ENCODE measurements at places on chromosomes 11 and 22.

DNA sequence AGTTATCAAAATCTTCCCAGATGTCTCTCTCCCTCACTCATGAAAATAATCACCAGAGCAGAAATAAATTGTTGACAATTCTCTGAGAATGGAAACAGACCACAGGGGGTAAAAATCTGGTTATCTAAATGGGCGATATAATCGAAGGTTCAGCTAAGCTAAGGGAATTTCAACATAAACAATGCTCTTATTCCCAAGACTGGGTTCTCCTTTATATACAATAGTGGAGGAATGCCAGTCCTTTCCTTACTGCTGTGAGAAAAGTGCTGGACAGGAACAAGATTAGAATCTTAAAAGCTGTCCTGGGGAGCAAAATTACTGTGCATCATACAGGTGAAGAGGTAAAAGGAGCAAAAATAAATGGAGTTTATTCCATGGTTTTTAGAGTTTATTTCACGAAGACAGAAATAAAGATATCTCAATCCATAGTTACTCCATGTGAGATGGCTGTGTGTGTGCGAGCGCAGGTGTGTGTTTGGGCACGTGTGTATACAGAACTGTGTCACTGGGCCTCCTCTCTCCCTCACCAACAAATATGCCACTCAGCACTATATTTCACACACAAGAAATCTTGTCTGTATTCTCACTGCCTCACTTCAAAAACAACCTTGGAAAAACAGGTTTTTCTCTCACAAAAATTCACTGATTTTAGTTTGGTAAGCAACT lies 385.6 kb downstream of the DCDC1 start:
- DNase-seq: no peak

DNA sequence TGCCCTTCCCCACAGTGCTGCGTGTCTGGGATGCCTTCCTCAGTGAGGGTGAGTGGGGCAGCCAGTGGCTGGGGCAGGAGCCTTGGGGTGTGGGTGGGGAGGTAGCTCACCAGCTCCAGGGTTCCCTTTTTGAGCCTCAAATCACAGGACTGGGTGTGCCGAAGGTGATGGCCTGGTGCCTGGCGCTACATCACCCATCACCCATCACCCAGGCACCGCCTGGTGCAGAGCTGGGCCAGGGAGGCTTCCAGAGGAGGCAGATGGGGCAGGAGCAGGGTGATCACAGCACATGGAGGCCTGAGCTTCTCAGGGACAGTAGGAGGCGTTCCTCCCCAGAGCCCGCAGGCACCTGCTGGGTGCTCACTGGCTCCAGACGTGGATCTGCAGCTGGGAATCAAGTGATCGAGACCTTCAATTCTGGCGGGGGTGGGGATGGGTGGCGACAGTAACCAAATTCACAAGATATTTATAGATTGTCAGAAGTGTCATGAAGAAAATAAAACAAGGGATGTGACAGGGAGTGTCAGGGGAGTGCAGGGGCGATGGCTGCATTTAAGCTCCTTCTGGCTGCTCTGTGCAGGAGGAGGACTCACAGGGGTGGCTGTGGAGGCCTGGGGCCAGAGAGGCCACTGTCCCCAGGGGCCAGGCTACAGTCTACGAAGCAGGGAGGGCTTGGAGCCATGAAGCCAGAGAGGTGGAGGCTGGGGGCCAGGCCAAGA lies 3.2 kb downstream of the TBC1D10C start:
- DNase-seq: no peak

GRCh38 chr22:23781065-23781464 lies 5.7 kb upstream of the SMARCB1 start:
- no peak for DNase-seq

- DNase-seq: no peak
Observed at GRCh38 chr22:31891366-31892079, 52.8 kb upstream of the YWHAH start.

- DNase-seq: no peak
Observed at GRCh38 chr22:50563413-50564160, 868 bp upstream of the SYCE3 start.

DNA sequence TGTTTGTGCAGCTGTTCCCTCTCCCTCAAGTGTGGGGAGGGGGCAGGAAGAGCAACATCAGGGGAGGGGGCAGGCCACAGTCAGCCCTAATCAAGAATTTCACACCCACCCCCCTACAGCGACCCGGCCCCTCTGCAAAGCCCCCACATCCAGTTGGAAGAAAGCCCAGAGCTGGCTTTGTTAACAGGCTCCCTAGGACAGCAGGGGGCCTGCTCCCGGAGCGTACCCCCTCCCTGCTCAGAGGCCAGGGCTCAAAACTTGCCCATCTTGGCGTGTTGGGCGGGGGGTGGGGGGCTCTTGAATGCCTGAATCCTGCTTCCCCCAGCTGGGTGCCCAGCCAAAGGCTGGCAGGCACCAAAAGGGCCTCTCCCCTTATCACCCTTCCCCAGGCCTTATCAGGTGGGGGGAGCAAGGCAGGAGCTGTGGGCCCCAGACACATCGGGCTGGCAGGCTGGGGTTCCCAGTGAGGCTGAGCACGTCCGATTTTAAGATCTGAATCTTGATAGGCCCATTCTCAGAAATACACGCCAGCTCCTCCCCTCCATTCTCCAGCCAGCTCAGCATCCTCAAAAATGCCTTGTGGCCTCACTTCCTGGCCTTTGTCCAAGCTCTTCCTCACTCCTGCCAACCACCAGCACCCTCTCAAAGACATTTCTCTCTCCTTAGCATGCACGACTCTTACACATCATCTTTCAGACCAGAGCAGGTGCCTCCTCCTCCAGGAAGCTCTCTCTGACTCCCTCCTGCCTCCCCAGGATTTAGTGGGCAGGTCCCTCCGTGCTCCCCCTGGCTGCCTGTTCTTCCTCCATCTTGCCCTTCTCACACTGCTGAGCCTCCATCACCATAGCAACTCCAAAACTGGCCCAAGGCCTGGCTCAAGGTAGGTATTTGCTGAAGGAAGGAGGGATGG lies 384.8 kb downstream of the MN1 start:
- DNase-seq: no peak

GRCh38 chr11:16831316-16832192 lies 93.1 kb downstream of the C11orf58 start:
- DNase-seq: no peak

- DNase-seq: no peak
Observed at GRCh38 chr11:67289226-67289650, at the start of gene ANKRD13D. Gene ANKRD13D (plus strand): TSS chr11:67289303. CDS start chr11:67289461, 158 bp downstream.

DNA sequence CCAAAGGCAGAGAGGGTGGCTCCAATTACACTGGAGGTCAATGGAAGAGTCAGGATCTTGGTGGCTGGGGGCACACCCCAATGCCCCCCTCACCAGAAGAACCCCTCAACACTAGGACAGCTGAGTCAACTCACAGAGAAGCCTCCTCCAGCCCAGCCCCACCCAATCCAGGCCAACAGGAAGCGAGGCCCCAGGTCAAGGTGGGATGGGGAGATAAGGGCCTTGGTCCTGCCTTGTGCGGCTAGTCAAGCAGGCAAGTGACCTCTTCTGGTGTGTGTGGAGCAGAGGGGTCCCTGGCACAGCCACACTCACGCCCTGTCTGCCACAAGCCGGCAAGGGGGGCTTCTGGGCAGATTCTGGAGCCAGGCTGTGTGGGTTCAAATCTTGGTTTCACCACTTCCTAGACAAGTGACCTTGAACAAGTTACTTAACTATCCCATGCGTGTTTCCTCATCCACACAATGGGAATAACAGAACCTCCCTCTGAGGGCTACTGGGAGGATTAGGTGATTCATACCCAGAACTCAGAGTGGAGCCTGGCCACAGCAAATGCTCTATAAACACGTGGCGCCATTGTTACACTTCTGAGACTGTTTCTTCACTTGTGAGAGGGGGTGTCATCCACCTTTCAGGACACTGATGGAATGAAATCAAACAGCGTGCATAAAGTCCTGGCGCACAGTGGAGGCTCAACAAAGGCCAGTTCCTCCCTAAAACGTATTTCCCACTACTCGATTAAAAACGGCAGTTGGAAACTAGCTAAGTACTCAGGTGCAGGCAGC lies 3.2 kb downstream of the TTLL12 start:
- DNase-seq: no peak

- peak; percentile 67 for DNase-seq
Observed at GRCh38 chr11:10933455-10934292, 75.8 kb upstream of the ZBED5 start.

All from stimulated activated CD8-positive, alpha-beta memory T cell treated with anti-CD3 and anti-CD28 coated beads, Interleukin-2, amount 100 ng/mL, for 1 hour (primary cell).